CD4-positive, alpha-beta T cell treated with Interleukin-21 for 1 hour (primary cell): ENCODE measurements at places on chromosomes 2 and 18.

DNA sequence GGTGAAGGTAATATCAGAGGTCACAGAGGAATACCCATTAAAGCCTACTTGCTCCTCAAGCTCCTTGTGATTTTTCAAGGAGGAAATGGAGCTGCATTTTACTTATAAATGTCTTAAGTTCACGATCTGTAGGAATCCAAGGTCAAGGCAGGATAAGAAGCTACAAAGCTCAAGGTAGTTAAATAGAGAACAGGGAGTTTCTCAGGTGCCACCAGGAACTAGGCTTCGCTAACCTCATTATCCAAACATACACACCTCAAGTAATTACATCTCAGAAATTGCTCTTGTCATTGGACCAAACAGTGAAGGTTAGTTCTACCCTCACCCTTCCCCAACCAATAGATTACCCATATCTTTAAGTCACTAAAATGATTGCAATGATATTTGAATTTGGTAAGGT is 317.4 kb upstream of the HNRNPA3 start:
- no peak for DNase-seq

DNA sequence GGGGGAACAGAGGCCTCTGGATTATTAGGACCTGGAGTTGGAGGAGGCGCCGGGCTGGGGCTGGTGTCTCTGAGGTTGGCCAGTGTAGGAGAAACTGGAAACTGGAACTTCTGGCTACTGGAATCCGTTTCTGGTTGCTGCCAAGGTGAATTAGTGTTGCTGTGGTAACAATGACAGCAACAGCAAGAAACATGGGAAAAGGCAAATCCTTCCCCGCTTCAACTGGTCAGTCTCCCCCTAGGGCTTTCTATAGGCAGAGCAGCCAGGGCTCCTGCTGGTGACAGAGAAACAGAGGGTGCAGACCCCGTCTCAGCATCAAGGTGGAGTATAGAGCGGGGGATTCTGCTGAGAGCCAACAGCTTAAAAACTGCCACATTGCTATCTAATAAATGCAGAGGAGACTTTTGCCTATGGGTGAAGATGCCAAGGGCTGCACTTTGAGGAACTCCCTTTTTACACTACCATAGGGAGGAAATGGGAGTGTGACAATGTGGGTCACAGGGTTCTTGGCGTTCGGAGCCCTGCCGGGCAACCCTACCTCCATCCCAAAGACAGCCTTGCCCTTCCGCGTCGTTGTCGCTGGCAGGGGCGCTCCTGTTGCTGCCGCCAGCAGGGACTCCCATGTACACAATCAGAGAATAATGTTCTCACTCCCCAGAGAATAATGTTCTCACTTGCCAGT is 81.4 kb upstream of the CABLES1 start:
- DNase-seq = no peak

- no peak for DNase-seq
Measured at GRCh38 chr18:29512761-29513160, 1335.8 kb upstream of the CDH2 start.

DNA sequence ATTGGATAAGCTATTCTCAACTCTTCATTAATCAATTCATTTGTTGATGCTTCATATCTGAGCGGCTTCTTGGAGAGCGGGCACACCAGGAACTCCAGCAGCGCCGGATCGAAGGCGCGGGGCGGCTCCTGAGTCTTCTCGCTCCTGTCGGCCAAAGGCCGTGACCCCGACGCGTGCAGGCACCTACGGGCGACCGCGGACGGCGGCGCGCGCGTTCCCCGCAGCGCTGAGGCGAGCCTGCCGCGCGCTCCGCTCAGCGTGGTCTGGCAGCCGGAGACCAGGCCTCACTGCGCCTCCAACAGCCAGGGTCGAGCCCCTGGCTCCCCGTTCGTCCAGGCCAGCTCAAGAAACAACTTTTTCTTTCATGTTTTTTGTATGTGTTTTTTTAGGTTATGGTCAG is 97.5 kb downstream of the ICA1L start:
- DNase-seq = no peak

GRCh38 chr2:138058427-138058826 is 94.2 kb downstream of the HNMT start:
- no peak for DNase-seq

DNA sequence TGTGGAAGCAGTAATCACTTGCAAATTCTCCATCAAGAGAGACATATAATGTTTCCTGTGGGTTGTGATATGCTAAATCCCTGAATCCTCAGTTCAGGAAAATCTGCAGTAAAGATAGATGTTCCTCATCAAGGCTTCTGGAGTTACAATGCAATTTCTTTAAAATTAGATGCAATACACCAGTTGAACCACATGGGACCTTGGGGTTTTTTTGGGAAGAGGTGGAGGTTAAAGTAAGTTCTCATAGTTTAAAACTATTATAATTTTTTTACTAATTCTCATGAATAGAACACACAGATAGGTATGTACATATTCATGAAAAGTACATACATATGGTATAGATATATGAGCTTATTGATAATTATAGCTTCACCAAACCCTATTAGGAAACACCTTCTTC is 496.2 kb downstream of the SATB2 start:
- no peak for DNase-seq

GRCh38 chr2:66364495-66365333 is 70.2 kb upstream of the MEIS1 start:
- DNase-seq = no peak

DNA sequence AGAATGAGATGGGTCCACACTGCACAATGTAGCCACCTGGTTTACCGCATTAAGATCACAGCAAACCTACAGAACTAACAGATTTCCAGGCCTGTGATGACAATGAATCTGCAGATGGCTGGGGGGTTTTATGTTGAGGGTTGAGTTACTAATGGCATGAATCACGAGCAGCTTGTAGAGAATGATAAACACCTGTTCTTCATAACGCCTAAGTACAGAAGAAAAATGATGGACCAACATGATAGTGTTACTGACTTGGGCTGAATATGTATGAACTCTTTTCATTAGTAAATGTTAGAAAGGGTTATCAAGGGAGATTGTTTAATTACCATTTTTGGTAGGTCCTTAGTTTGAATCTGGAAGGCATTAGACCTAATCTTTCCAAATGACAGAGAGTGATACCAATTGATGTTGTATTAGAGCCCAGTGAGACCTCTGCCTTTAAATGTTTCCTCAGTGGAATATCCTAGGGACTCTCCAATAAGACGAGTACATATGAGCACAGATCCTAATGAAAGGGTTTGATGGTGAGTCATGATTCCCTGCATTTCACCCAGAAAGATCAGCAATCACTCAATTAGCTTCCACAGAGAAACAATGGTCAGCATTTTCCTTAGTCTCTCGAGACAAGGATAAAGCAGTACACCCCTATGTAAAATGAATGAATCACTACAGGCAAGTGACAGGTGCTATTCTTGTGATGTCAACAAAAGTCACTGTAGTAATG is 243.8 kb downstream of the DLGAP1 start:
- DNase-seq = no peak

DNA sequence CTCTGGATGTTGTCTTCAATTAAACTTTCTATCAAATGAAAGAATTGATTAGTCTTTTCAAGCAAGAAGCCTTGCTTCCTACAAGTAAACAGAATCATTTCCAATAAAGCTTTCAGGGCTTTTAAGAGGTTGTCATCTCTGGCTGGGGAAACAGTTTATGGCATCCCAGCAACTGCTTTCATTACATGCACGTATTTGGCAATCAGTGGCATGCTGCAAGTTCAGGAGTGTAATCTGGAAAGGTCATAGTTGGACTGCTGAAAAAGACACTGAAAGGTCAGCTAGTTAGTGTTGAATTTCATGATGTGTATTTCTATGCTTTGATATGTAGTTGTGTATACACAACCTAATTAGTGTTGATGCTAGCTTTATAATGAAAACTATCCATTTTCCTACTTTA is 332.9 kb downstream of the DSC3 start:
- no peak for DNase-seq

DNA sequence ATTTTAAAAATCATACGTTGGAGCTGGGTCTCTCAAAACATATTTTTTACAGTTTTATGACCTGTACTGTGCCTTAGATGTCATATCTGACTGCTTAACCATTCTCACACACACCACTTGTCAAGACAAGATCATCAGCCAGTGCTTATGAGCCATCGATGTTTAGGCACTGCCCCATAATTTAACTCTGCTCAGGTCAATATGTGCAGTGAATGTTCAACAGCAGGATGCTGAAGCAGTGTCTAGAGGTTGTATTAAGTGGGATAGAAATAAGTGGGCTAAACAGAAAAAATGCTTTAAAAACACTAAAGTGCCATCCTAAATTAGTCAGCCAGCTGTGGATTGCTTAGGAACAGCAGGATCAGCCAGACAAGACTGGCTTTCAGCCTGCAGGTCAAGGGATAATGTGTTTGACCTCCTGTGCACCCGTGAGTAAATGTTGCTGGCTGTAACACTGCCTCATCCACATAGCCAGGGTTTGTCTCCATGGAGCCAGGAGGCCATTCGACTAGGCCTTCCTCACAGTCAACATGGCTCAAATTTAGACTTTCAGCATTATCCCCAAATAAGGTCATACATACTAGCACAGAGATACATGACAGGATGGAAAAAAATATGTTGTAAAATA is 139.0 kb upstream of the NXPH2 start:
- no peak for DNase-seq
